Large intestine (tissue), 12 donors: ENCODE measurements at places on chromosomes 7 and 10. TPM values are rescaled to one million over a fixed set of nuclear protein-coding genes. Genes with fewer than 3 reads are reported as not detected.

The C7orf33 gene
- polyA plus RNA-seq: not detected

DNA sequence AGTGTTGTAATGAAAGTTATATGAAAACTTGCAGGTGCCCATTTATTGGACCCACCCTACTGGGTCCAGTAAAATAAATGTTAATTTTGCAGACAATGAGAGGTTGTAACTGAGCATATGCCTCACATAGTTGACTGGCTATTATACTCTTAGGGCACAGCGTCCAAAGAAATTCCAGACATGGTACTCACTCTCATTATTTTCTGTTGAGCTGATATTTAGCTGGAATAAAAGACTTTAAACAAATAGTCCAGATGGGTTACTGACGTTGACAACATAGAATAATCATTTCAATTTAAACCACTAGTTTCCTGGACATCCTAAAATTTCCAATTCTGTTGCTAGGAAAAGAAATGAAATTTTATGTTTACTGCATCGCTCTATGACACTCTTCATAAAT lies 174.5 kb downstream of the ZNF365 start:
- no peak for DNase-seq
- H3K27me3 ChIP-seq: no peaks in the 10 kb centered on the region
- H3K4me3 ChIP-seq: no peak overlapping the region
- no peaks in the 10 kb centered on the region for H3K36me3 ChIP-seq
- no peak overlapping the region for H3K27ac ChIP-seq

DNA sequence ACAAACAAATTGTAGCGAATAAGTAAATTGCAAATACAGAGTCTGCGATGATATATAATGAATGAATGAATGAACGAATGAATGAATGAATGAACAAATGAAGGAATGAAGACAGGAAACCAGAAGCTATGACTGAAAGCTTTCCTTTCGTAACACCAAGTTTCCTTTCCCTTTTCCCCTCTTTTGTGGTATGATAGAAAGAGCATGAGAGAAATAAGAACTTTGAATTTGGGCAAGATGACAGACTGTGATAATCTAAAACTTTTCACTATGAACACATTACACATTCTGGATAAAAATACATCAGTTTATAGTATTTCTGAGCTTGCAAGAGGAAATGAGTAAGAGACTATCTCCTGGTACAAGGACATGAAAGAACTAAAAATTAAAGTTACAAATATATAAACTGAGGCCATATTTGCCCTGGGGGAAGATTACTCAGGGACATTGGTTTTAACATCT lies 8.4 kb upstream of the UCN3 start:
- H3K4me1 ChIP-seq: no peaks in the 10 kb centered on the region
- H3K27me3 ChIP-seq: no peaks in the 10 kb centered on the region
- H3K4me3 ChIP-seq: no peak overlapping the region
- H3K36me3 ChIP-seq: no peaks in the 10 kb centered on the region
- DNase-seq: no peak

- H3K27me3 ChIP-seq: peaks cover 19% of the 10 kb centered on the region
- DNase-seq: no peak
- no peaks in the 10 kb centered on the region for H3K4me1 ChIP-seq
- no peaks in the 10 kb centered on the region for H3K36me3 ChIP-seq
- no peak overlapping the region for H3K4me3 ChIP-seq
- no peak overlapping the region for H3K27ac ChIP-seq
These were observed 252.3 kb upstream of the PPP2R2D start for GRCh38 chr10:131648386-131649020.

DNA sequence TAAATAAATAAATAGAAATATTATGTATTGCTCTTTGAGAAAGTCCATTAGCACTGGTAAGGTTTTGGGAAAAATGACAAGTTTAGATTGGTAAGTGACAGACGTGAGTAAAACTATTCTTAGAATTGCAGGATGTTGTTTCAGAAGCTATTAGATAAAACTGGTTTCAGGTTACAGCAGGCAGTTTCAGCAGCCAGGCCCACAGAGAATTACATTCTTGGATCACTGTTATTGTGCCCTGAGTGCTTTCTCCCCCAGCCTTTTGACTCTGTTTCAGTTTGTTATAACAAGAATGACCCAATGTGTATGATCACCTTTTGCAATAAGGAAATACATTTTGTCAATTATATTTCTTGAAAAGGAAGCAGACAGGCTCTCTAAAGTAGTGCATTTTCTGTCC lies 86.5 kb downstream of the DKK1 start:
- no peak overlapping the region for H3K27ac ChIP-seq
- no peaks in the 10 kb centered on the region for H3K36me3 ChIP-seq
- no peak overlapping the region for H3K4me3 ChIP-seq

DNA sequence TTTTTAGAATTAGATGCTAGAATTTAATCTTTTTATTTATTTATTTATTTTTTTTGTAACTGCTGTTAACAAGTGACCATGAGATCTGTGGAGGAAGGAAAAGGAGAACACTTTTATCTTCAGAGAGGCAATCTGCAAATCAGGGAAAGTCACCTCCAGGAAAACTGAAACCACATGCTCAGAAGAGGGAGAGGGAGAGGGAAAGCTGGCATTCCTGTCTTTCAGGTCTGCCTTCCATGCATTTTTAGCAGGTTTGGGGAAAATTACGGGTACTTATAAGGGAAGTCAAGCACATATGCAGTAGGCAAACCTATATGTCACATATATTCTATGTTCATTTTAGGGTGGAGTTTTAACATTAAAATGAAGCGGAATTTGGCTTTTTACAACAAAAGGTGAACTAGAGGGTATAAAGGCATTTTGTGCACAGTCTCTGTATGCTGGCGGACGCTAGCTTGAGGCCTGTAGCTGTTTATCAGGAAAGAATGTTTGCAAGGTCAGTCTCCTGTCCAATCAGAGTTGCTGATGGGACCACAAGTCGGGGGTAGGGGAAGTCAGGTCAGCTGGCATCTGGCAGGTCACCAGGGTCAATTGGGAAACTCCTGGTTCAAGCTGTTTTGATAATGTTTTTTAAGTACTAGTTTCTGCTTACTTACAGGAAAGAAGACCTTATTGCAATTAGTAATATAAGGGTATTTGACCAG lies 333.5 kb downstream of the GPR158 start:
- no peaks in the 10 kb centered on the region for H3K4me1 ChIP-seq
- H3K36me3 ChIP-seq: no peaks in the 10 kb centered on the region
- no peak overlapping the region for H3K27ac ChIP-seq
- H3K27me3 ChIP-seq: no peaks in the 10 kb centered on the region

DNA sequence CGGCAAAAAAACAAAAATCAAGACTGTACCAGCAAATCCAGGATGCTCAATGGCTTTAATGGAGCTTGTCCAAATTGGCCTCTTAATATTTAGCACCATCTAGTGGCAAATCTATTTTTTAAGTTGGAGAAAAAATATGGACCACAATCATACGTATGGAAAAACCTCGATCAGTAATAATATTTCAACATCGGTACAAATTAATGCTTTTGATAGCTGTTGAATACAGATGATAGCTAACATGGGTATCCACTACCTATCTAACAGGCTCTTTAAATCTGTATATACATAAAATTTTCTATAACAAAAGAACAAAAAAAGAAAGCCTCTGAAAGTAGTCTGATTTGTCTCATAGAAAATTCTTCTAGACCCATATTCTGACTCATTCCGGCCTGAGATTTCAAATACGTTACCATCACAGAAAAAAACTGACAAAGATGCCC lies 29.2 kb downstream of the COA1 start:
- H3K27ac ChIP-seq: no peak overlapping the region
- no peak overlapping the region for H3K4me3 ChIP-seq

DNA sequence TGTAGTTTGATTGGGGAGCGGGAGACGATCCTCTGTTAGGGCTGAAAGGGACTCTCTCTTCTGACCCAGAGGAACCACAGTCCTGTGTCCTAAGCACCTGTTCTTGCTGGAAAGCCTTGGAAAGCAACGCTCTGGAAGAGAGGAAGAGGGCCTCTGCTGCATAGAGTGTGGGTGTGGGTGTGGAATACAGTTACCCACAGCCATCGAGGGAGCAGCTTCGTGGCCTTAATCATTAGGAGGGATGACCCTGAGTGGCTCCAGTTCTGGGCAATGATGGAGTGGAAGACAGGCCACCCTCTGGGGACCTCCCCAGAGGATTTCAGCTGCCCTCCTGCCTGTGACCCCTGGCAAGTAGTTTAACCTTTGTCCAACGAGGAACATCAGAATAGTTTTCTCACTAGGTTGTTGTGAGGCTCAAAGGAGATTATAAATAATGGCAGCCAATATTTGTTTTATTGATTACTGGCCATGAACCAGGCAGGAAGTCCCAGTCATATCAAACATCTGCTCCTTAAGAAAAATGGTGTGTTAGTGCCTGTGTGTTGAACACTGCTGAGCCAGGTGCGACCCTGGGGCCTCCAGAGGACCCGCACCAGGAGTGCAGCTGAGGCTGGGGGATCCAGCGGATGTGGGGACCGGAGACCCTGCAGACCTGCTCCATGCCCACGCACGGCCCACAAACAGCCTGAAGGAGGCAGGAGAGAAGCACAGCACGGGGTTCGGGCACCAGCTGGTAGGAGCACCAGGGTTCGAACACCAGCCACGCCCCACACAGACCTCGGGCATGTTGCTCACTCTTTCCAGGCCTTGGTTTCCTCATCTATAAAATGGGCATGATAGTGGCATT lies 35.6 kb downstream of the FAM241B start:
- no peak for DNase-seq
- no peak overlapping the region for H3K4me3 ChIP-seq
- H3K36me3 ChIP-seq: no peaks in the 10 kb centered on the region
- no peak overlapping the region for H3K27ac ChIP-seq

DNA sequence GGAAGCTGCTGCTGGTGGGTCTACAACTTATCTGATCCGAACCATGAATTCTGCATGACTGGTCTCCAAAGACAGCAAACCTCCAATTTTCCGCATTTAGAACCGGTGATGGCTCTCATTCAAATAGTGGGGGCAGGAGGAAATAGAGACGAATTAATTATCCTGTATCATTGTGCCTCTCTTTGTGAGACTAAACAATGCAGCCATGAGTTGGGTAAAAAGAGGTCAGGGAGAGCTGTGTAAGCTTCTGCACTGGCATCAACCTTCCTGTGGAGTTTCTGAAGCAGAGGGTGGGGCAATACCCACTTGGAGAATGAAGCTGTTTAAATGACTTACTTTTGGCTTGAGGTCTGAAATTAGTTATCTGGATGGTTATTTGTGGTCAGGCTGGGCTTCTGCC lies 266.4 kb downstream of the SORCS3 start:
- no peak overlapping the region for H3K27ac ChIP-seq
- no peak for DNase-seq
- H3K27me3 ChIP-seq: no peaks in the 10 kb centered on the region
- no peak overlapping the region for H3K4me3 ChIP-seq
- no peaks in the 10 kb centered on the region for H3K36me3 ChIP-seq
- no peaks in the 10 kb centered on the region for H3K4me1 ChIP-seq

DNA sequence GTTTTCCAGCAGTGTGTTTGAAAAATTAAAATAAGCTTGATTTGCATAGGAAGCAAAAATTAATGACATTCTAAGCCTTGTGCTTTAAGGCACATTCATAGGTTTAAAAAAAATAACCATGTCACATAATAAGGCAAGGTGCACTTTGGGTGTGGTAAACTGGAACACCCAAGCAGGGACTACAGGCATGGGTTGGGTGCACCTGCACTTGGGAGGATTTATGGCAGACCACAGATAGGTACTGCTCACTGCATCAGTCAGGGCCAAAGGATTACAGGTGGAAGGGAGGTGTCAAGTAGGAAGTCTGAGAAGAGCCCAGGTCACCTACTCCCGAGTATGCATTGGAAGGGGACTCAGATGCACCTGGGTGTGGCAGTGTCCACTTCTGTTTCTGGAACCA lies 753.7 kb downstream of the SUGCT start:
- H3K36me3 ChIP-seq: no peaks in the 10 kb centered on the region
- no peak for DNase-seq
- no peak overlapping the region for H3K4me3 ChIP-seq
- H3K27me3 ChIP-seq: no peaks in the 10 kb centered on the region
- no peaks in the 10 kb centered on the region for H3K4me1 ChIP-seq
- no peak overlapping the region for H3K27ac ChIP-seq
